SJSA1 (cell line): ENCODE measurements at places on chromosomes 5 and 9.
A peak's percentile ranks its signal among the peaks of the same experiment; 100 is the strongest.

DNA sequence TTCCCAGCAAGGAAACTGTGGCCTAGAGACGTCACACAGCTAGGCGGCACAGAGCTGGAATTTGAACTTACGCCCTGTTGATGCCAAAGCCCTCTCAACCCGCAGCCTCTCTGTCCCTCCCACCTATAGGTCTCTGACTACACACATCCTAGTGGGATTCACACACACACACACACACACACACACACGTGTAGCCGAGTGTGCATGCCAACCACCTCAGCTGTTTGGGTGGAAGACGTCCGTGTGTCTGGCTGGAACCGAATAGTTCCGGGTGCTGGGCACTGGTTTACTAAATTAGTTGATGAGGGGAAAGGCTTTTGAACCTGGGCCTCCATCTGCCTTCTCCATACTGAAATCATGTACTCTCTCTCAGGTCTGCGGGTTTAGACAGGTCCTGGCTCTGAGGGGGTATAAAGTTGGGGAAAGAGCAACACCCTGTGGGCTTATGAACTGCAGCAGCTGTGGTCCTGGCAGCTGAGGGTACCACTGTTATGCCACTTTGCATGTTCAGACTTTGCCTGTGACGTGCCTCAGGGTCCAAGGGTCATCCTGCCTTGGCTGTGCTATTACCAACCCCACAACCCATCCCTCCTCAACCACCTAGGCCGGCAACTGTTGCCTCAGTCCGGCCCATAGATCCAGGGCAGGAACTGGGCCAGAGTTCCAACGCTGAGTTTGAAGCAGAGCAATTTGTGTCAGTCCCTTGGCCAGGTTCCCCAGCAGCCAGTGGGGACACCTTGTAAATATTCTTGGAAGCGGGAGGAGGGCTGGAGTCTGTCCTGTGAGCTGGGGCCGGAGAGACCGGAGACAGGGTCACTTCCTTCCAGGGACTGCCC lies 50.5 kb downstream of the PSD2 start:
- no peak overlapping the region for H3K4me3 ChIP-seq
- peaks cover 8% of the 10 kb centered on the region for H3K4me1 ChIP-seq
- H3K36me3 ChIP-seq: no peaks in the 10 kb centered on the region
- no peak for DNase-seq

- no peak overlapping the region for H3K27ac ChIP-seq
- H3K4me1 ChIP-seq: no peaks in the 10 kb centered on the region
- DNase-seq: no peak
Observed at GRCh38 chr9:10525972-10526371, 86.8 kb downstream of the PTPRD start.

GRCh38 chr5:164296603-164297080 lies 791.2 kb downstream of the MAT2B start:
- no peak overlapping the region for H3K4me3 ChIP-seq
- H3K27ac ChIP-seq: no peak overlapping the region
- H3K27me3 ChIP-seq: no peaks in the 10 kb centered on the region
- no peaks in the 10 kb centered on the region for H3K36me3 ChIP-seq
- H3K4me1 ChIP-seq: no peaks in the 10 kb centered on the region
- no peak for DNase-seq

DNA sequence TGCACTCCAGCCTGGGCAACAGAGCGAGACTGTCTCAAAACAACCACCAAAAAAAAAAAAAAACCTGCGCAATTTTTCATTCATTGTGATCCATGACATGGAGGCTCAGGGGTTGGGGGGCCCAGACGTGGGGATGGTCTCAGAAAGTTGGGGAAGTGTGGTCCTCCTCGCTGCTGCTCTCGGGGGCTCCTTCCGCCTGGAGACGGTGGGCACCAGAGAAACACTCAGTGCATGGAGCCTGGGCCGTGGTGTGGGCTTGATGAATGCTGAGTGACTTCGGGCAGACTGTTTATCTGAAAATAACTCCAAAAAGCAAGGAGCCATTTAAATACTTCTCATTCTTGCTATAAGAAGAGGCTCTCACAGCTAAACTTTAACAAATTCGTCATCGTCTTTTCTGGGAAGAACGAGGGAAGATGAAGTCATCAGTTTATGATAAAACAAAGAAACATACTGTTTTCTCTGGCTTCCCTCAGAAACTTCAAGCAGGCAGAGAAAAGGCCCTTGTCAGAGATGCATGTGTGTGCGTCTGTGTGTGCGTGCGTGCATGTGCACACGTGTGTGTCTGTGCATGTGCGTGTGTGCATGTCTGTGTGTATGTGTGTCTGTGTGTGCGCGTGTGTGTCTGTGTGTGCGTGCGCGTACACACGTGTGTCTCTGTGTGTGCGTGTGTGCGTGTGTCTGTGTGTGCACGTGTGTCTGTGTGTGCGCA lies 35.0 kb downstream of the RASGEF1C start:
- no peak for DNase-seq
- no peaks in the 10 kb centered on the region for H3K36me3 ChIP-seq
- no peak overlapping the region for H3K4me3 ChIP-seq

DNA sequence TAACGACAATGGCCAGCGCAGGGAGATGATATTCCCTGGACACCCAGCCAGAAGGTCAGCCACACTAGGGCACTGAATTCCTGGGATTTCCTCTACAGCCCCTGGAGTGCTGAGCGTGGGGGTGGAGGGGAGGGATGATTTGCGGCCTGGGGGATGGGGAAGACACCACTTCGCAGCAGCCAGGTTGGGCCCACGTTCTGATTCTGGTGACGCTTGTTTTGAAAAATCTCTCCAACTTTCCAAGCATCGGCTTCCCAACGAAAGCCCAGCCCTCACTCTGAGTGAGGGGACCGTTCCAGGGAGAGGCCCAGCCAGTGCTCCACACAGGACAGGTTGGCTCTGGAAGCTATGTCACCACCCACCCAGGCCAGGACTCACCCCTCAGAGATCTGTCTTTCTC lies 5.4 kb downstream of the GFPT2 start:
- no peak overlapping the region for H3K27ac ChIP-seq
- H3K36me3 ChIP-seq: peaks cover 67% of the 10 kb centered on the region
- peaks cover 44% of the 10 kb centered on the region for H3K4me1 ChIP-seq
- H3K4me3 ChIP-seq: no peak overlapping the region

GRCh38 chr5:3606121-3606831 lies 10.6 kb downstream of the IRX1 start:
- H3K36me3 ChIP-seq: no peaks in the 10 kb centered on the region
- no peak for DNase-seq
- H3K27ac ChIP-seq: no peak overlapping the region
- H3K4me1 ChIP-seq: no peaks in the 10 kb centered on the region

DNA sequence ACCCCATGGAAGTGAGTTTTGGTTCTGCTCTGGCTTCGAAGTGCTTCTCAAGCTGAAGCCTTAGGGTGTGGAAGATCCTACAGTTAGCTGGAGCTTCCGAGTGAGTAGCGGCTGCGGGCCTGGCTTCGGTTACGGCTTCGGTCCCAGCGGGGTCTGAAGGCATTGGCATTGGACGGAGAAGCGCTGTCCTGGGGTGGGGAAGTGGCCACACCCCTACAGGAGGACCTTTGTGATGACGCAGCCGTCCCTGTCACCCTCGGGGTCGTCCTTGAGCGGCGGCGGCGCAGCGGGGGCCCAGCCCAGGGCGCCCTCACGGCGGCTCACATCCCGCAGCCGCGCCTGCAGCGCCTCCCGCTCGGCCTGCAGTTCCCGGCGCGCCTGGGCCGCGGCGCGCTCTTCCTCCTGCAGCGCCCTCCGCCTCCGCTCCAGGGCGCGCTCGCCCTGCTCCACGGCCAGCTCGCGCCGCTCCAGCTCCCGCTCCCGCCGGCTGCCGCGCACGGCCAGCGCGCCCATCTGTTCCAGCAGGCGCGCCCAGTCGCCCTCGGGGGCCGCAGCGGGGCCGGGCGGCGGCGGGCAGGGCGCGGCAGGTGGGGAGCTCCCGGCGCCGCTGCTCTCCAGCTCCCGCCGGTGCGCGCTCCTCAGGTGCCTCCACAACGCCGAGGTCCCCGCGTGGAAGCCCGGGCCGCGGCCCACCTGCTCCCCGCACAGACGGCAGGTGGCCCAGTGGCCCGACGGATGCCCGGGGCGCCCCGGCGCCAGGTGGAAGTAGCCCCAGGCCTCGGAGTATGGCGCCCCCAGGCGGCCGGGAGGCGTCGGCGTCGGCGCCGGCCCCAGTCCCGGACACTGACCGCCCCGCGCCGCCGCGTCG lies 9.9 kb downstream of the ZBED3 start:
- no peak overlapping the region for H3K27ac ChIP-seq
- H3K4me3 ChIP-seq: no peak overlapping the region
- no peak for DNase-seq
- H3K27me3 ChIP-seq: no peaks in the 10 kb centered on the region

- peak overlapping the region; percentile 42 for H3K27ac ChIP-seq
- no peaks in the 10 kb centered on the region for H3K27me3 ChIP-seq
- H3K4me3 ChIP-seq: no peak overlapping the region
- peaks cover 62% of the 10 kb centered on the region for H3K4me1 ChIP-seq
- peaks cover 28% of the 10 kb centered on the region for H3K36me3 ChIP-seq
- DNase-seq: no peak
Observed at GRCh38 chr9:124279531-124280175, 21.9 kb downstream of the NEK6 start.

DNA sequence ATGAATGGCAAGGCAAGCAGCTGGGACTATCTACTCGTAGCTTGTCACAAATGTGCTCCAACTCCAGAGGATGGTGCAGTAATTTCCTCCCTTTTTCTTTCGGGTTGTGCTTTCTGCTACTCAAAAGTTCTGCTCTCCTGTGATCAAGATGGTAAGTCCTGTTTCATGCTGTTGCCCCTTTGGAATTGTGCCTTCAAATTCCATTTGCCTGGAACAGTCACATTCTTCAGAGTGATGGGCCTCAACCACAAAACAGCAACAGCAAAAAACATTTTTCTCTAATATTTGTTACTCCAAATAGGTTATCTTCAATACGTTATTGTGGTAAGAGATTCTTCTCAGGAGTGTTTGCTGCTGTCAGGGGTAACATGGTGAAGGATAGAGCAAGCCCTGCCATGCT lies 209.3 kb downstream of the PALM2AKAP2 start:
- no peaks in the 10 kb centered on the region for H3K27me3 ChIP-seq
- peaks cover 38% of the 10 kb centered on the region for H3K4me1 ChIP-seq
- DNase-seq: no peak
- no peak overlapping the region for H3K4me3 ChIP-seq
- 0 out of 2 replicates have a peak, but pooled peaks cover 5% of the 10 kb centered on the region for H3K36me3 ChIP-seq
- H3K27ac ChIP-seq: no peak overlapping the region

- H3K4me3 ChIP-seq: no peak overlapping the region
- H3K36me3 ChIP-seq: no peaks in the 10 kb centered on the region
- no peak for DNase-seq
- peaks cover 4% of the 10 kb centered on the region for H3K4me1 ChIP-seq
Observed at GRCh38 chr9:99682870-99683269, 138.8 kb upstream of the NR4A3 start.

- H3K4me1 ChIP-seq: no peaks in the 10 kb centered on the region
- no peak overlapping the region for H3K4me3 ChIP-seq
- no peak for DNase-seq
- H3K27me3 ChIP-seq: 0 out of 2 replicates have a peak, but pooled peaks cover 3% of the 10 kb centered on the region
Observed at GRCh38 chr5:62284946-62285891, 20.8 kb upstream of the KIF2A start.

- no peaks in the 10 kb centered on the region for H3K4me1 ChIP-seq
- H3K27ac ChIP-seq: no peak overlapping the region
- H3K4me3 ChIP-seq: no peak overlapping the region
- no peaks in the 10 kb centered on the region for H3K36me3 ChIP-seq
- no peaks in the 10 kb centered on the region for H3K27me3 ChIP-seq
- no peak for DNase-seq
Observed at GRCh38 chr9:4050916-4051315, 249.0 kb downstream of the GLIS3 start.

- no peak overlapping the region for H3K27ac ChIP-seq
- no peaks in the 10 kb centered on the region for H3K27me3 ChIP-seq
- DNase-seq: no peak
- H3K4me3 ChIP-seq: no peak overlapping the region
- no peaks in the 10 kb centered on the region for H3K4me1 ChIP-seq
- H3K36me3 ChIP-seq: peaks cover 16% of the 10 kb centered on the region
Observed at GRCh38 chr5:168705321-168705720, 126.2 kb upstream of the PANK3 start.

GRCh38 chr9:73969936-73970335 lies 527.2 kb upstream of the RORB start:
- no peak overlapping the region for H3K27ac ChIP-seq
- H3K4me1 ChIP-seq: no peaks in the 10 kb centered on the region
- no peak overlapping the region for H3K4me3 ChIP-seq
- H3K36me3 ChIP-seq: no peaks in the 10 kb centered on the region

DNA sequence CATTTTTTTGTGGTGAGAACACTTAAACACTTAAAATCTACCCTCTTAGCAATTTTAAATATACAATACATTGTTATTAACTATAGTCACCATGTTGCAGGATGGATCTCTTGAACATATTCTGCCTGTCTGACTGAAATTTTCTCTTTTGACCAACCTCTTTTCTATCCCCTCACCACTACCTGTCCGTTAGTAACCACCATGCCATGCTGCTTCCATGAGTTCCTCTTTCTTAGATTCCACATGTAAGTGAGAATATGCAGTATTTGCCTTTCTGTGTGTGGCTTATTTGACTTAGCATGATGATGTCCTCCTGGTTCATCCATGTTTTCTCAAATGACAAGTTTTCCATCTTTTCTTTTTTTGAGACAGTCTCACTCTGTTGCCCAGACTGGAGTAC lies 48.5 kb upstream of the NAA35 start:
- H3K27me3 ChIP-seq: no peaks in the 10 kb centered on the region
- H3K27ac ChIP-seq: no peak overlapping the region

DNA sequence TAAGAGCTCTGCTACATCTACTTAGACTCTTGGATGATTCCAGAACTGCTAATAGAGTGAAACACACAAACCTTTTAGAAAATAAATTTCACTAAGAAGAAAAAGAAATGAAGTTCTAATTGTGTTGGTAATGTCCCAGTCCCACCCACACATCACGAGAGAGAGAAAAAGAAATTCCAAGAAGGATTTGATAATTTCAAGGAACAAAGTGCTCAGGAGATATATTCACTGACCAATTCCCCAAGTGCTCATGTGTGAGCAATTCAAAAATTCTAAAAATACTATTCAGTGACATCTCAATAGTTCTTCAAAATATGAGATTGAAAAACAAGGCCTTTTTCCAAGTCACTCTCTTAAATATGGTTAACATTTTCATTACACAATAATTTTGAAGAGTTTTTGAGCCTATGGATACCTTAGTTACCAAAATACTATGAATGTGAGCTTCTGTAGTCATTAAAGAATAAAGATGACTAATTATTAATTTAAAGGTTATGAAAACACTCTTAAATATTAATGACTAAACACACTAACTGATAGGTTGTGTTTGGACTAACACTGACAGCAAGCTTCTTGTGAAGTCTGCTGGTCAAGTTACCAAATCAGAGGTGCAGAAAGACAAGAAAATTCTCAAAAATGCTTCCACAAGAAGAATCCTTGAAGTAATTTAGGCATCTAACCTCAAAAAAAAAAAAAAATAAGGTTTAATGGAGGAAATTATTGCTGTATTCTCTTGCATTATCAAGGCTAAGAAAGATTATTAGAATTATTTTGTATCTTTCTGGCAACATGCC lies 245.3 kb downstream of the PDE4D start:
- no peak overlapping the region for H3K27ac ChIP-seq
- H3K4me1 ChIP-seq: no peaks in the 10 kb centered on the region
- no peak overlapping the region for H3K4me3 ChIP-seq
- H3K36me3 ChIP-seq: no peaks in the 10 kb centered on the region
- no peak for DNase-seq

- no peaks in the 10 kb centered on the region for H3K4me1 ChIP-seq
- no peaks in the 10 kb centered on the region for H3K36me3 ChIP-seq
- H3K27ac ChIP-seq: no peak overlapping the region
- DNase-seq: no peak
- H3K4me3 ChIP-seq: no peak overlapping the region
- H3K27me3 ChIP-seq: no peaks in the 10 kb centered on the region
Observed at GRCh38 chr9:10230512-10230911, 382.3 kb downstream of the PTPRD start.

GRCh38 chr5:149403923-149404745 lies 25.0 kb upstream of the IL17B start:
- no peak overlapping the region for H3K4me3 ChIP-seq
- H3K27ac ChIP-seq: peak overlapping the region; percentile 89
- H3K36me3 ChIP-seq: peaks cover 17% of the 10 kb centered on the region
- DNase-seq: peak; percentile 99
- no peaks in the 10 kb centered on the region for H3K27me3 ChIP-seq
